ENCODE measurements at places on chromosomes 12 and 14. TPM values are rescaled to one million over a fixed set of nuclear protein-coding genes. Genes with fewer than 3 reads are reported as not detected.

Gene NR1H4
- 5.2 TPM for total RNA-seq

Gene KRT71
- total RNA-seq = not detected

DNA sequence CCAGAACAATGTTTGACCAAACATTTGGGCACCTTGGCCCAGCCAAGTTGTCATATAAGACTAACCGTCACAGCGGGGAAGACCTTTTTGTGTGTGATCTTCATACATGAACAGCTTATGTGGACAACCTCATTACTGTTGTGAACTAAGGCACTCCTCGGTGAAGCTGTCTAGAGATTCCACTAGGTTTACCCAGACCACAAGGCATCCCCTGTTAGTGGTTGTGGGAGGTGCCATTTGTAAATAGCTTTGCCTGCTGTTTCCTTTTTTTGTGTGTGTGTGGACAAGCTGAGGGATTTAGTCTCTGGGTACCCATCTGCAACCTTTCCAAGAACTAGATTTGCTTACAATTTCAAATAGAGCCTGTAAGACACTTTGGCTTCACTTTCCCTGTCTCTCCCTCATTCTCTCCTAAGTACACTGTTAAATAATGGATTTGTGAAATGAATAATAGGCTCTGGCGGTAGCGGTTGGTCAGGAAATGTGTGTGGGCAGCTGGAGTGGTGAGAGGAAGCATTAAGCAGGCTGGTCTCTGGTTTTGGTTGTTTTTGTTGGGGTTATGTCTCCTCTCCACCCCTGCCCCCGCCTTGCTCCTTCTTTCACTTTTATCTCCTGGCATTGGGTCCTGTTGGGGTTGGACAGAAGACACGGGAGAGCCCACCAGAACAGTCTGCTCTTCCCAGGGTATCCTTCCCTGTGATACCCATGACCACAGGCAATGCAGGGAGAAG, 727.6 kb downstream of the VRK1 start:
- H3K36me3 ChIP-seq = no peaks in the 10 kb centered on the region
- H3K27me3 ChIP-seq = no peaks in the 10 kb centered on the region
- H3K4me1 ChIP-seq = no peaks in the 10 kb centered on the region
- H3K27ac ChIP-seq = no peak overlapping the region
- no peak overlapping the region for H3K4me3 ChIP-seq

Gene CMTM5
- not detected for total RNA-seq

Gene LRP1
- 16.6 TPM for total RNA-seq

Gene TMEM52B
- total RNA-seq = not detected

Gene ADAM20
- 1.8 TPM for total RNA-seq

Gene MYL2
- total RNA-seq = not detected

Gene ANKS1B
- total RNA-seq = 1.5 TPM

Gene FBXW8
- 18.2 TPM for total RNA-seq

DNA sequence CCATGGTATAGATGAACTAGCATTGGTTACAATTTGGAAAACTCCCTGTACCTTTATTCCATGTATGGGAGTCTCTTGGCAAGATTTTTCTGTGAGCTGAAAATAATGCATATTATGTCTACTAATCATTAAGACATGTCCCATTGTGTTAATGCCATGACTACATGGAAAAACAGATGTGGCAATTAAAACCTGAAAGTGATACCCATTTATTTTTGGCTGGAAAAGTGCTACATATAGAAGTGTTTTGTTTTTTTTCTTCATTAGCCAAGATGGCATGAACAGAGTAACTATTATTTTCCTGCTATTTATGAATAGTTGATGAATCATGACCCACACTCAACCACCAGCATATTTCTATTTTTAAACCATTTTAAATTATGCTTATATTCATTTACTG, 58.2 kb downstream of the ALG10B start:
- H3K36me3 ChIP-seq = no peaks in the 10 kb centered on the region
- H3K27me3 ChIP-seq = no peaks in the 10 kb centered on the region
- H3K4me1 ChIP-seq = no peaks in the 10 kb centered on the region
- no peak overlapping the region for H3K4me3 ChIP-seq

DNA sequence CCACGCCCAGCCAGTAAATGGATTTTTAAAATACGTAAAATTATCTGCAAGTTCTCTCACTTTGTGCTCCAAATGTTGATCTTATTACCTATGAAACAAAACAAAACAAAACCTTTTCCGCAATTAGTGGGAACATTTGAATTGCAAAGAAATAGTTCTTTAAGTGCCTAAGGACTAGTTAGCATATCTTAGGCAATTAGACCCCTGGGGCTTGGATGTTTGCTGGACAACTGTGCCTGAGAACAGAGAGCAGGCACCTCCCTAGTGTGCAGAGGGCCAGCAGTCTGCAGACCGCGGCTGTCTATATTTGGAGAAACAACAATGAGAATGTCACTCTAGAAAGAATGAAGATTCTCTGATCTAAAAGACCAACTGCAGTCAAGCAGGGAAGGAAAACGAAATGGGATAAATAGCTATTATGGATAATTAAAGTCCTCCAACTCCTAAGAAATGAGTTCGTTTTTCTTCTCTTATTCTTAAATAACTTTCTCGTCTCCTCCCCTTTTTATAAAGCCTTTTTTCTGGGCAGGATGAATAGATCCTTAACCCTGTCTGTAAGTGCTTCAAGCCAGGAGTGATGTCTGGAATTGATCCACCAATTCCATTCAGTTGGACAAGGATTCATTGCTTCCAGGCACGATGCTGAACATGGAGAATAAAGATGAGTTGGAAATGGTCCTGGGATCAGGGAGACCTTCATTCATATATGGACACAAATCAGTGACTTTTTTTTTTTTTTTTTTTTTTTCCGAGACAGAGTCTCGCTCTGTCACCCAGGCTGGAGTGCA, 16.2 kb downstream of the SLC17A8 start:
- no peaks in the 10 kb centered on the region for H3K36me3 ChIP-seq
- H3K4me3 ChIP-seq = no peak overlapping the region
- H3K27ac ChIP-seq = no peak overlapping the region
- no peaks in the 10 kb centered on the region for H3K27me3 ChIP-seq

DNA sequence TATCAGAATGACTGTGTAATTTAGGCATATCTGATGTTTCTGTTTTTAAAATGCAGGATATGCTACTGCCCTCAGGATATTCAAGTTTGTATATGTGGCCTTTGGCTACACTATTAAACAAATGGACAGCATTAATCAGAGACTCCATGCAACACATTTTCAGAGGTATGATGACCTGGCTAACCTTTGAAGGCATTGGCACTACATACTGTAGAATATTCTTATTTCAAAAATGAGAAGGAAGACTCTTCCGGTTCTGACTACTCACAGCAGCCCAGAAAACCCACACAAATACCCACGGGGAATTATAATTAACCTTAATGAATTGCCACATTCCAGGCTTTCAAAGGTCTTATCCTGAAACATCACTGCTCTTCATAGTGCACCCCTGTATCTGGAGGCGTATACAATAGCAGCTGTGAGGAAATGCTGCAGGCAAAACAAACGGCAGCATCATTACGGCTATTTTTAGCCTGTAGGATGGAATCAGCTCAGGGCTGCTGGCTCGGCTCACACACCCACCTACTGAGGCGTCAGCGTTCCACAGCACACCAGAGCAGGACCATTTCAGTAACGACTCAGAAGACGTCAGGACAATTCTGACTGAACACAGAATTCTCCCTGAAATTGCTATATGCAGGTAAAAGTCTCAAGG, 648.5 kb downstream of the RPS29 start:
- no peaks in the 10 kb centered on the region for H3K27me3 ChIP-seq
- no peaks in the 10 kb centered on the region for H3K4me1 ChIP-seq
- DNase-seq = no peak
- H3K27ac ChIP-seq = no peak overlapping the region
- no peak overlapping the region for H3K4me3 ChIP-seq

Gene POTEM
- total RNA-seq = not detected

- H3K4me1 ChIP-seq = peaks cover 11% of the 10 kb centered on the region
- H3K27ac ChIP-seq = no peak overlapping the region
- H3K4me3 ChIP-seq = no peak overlapping the region
Measured at GRCh38 chr14:103854822-103855733, 7.7 kb upstream of the PPP1R13B start.

DNA sequence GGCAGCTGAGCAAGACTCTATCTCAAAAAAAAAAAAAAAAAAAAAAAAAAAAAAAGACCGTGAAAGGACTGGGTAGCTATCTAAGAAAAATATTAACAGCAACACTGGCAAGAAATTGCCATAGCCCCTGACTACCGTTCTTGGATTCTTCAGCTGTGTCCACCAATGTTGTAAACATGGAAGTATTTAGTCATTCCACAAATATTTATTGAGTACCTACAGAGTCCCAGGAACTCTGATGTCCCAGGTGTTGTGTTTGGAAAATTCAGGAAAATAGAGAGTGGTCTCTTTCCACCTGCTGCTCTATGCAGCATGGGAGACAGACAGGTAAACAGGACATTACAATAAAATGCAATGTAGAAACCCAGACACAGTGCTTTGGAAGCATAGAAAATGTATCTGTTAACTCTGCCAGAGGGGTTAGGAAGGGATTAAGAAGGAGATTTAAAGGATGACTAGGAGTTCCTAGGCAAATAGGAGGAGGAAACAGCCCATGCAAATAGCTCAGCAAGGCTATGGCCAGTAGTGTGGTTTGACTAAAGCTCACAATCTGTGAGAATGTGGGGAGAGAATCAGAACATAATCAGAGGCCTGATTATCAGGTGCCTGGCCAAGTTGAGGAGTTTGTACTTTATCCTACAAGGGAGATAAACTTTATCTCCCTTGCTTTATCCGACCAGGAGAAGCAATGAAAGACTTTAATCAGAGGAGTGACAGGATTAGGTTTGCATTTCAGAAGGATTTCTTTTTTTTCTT, 2.1 kb upstream of the DLST start:
- H3K27me3 ChIP-seq = no peaks in the 10 kb centered on the region
- DNase-seq = no peak
- H3K4me3 ChIP-seq = no peak overlapping the region
- peaks cover 37% of the 10 kb centered on the region for H3K36me3 ChIP-seq
- H3K4me1 ChIP-seq = peaks cover 30% of the 10 kb centered on the region

DNA sequence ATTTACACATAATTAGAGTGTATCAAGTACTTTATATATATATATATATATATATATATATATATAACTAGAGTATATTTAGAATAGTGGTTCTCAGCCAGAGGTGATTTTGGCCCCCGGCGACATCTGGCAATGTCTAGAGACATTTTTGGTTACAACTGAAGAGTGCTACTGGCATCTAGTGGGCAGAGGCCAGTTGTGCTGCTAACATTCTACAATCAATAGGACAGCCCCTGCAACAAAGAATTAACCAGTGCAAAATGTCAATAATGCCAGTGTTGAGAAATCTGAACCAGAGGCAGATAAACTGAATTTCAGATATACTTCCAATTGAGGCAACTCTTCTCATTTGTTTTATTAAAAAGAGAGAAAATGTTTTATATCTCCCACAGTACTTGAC, 8.9 kb downstream of the GTF2A1 start:
- H3K4me1 ChIP-seq = no peaks in the 10 kb centered on the region
- H3K4me3 ChIP-seq = no peak overlapping the region
- H3K36me3 ChIP-seq = peaks cover 17% of the 10 kb centered on the region
- H3K27me3 ChIP-seq = no peaks in the 10 kb centered on the region

GRCh38 chr12:119673634-119674033, 5.7 kb downstream of the PRKAB1 start:
- peaks cover 52% of the 10 kb centered on the region for H3K4me1 ChIP-seq
- H3K27me3 ChIP-seq = no peaks in the 10 kb centered on the region
- peak overlapping the region; percentile 50 for H3K4me3 ChIP-seq
- H3K36me3 ChIP-seq = peaks cover 93% of the 10 kb centered on the region

DNA sequence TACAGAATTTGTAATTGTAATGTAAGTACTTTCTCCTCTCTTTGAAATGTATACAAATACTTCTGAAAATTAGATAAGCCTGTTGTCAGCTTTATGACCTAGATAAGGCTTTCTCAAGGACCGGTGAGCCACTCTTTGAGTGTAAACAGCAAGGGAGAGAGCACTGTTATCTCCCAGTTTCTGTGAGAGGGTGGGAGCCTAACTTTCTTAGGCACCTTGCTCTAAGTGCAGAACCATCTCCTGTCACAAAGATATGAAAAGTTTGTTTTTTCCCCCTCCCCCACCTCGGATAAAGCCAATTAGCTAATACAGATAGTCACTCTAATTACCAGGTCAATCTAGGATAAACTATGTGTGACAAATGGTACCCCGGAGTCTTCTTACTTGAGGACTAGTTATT, 35.8 kb downstream of the CAPS2 start:
- no peak overlapping the region for H3K27ac ChIP-seq
- no peaks in the 10 kb centered on the region for H3K27me3 ChIP-seq
- H3K4me3 ChIP-seq = no peak overlapping the region
- no peaks in the 10 kb centered on the region for H3K4me1 ChIP-seq
- no peaks in the 10 kb centered on the region for H3K36me3 ChIP-seq

- no peaks in the 10 kb centered on the region for H3K27me3 ChIP-seq
- no peak for DNase-seq
- peaks cover 34% of the 10 kb centered on the region for H3K36me3 ChIP-seq
- no peak overlapping the region for H3K4me3 ChIP-seq
- H3K27ac ChIP-seq = no peak overlapping the region
- H3K4me1 ChIP-seq = no peaks in the 10 kb centered on the region
Measured at GRCh38 chr14:34592623-34593022, 37.3 kb downstream of the SNX6 start.

DNA sequence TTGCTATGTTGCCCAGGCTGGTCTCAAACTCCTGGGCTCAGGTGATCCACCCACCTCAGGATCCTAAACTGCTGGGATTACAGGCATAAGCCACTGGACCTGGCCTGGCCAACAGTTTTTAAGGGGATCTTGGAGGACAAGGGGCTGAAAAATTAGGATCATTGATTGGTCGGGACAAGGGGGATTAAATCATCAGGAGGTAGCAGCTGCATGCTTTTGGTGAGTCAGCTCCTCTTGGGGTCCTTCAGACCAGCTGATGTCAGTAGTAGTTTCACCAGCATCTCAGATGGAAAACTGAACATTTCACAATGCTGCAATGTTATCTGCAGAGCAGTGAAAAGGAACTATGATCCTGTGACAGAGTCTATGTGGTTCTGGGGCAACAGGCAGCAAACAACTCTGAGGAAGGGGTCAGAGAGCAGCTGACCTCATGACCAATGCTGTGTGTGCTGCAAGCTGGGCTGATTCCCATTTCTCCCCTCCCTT, 6.3 kb downstream of the LRRC74A start:
- no peaks in the 10 kb centered on the region for H3K36me3 ChIP-seq
- DNase-seq = no peak
- H3K4me3 ChIP-seq = no peak overlapping the region
- no peak overlapping the region for H3K27ac ChIP-seq
- H3K4me1 ChIP-seq = peaks cover 27% of the 10 kb centered on the region

Gene RND1
- 7.4 TPM for total RNA-seq
